ENCODE measurements at places on chromosomes 12 and 14.

DNA sequence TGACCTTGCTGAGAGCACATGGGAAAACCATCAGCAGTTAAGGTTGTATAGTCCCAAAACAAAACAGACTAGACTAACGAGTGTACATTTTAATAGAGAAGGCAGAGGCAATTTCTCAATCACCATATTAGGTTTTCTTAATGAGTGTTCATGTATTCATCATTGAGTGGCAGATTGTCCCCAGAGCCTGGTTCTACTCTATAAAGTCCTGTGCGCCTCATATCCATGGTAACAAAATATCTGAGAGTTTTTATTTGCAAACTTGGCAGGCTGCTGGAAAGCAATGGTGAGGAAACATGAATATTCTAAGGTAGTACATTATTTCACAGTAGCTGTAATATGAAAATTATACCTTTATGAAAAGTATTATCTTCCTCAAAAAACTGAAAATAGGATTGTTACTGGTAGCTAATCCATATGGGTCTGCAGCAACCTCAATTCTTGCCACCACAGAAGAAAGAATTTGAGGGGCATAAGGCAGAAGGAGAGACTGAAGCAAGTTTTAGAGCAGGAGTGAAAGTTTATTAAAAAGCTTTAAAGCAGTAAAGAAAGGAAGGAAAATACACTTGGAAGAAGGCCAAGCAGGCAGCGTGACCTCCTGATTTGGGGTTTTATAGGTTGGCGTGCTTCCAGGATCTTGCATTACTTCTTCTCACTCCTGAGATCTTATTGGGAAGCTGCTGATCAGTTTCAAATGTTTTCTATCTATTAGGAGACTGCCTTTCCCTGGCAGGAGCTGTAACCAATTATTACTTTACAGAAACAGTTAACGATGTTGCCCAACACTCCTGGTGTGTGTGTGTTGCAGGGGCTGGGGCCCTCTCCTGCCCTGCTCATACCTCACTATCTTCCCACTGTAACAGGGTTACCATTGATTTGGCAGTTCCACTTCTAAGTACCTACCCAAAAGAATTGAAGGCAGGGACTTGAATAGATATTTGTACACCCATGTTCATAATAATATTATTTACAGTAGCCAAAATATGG lies 154.0 kb upstream of the NUDT4 start:
- no peak for DNase-seq

GRCh38 chr14:54535646-54536045 lies 25.9 kb downstream of the CGRRF1 start:
- no peak for DNase-seq

GRCh38 chr12:11711651-11712327 lies 62.3 kb downstream of the ETV6 start:
- no peak for DNase-seq

GRCh38 chr14:77151918-77152588 lies 10.5 kb upstream of the ZDHHC22 start:
- DNase-seq = no peak

DNA sequence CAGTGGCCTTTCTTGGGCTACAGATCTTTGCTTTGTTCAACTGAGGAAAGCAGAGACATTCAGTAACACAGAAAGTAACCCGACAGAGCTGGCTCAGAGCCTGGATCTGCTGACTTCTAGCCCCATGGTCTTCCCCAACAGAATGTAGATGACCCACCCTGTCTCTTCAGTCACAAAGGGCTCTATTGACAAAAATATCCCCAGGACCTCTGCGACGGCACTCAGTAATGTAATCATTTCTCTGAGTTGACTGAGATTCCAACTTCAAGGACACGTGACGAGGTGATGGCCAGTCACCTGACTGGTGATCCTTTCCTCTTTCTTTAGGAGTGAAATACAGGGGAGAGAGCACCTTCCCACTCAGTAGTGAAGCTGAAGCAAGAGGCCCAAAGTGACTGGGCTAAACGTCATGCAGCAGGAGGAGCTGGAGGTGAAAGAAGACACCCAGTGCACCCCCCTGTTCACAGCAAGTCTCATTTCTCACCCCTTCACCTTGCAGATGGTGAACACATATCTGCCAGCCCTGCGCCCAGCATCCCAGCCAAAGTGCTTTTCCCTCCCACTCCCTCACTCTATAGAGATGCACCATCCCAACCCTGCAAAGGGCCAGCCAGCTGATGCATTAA lies 179.2 kb upstream of the EGLN3 start:
- no peak for DNase-seq

DNA sequence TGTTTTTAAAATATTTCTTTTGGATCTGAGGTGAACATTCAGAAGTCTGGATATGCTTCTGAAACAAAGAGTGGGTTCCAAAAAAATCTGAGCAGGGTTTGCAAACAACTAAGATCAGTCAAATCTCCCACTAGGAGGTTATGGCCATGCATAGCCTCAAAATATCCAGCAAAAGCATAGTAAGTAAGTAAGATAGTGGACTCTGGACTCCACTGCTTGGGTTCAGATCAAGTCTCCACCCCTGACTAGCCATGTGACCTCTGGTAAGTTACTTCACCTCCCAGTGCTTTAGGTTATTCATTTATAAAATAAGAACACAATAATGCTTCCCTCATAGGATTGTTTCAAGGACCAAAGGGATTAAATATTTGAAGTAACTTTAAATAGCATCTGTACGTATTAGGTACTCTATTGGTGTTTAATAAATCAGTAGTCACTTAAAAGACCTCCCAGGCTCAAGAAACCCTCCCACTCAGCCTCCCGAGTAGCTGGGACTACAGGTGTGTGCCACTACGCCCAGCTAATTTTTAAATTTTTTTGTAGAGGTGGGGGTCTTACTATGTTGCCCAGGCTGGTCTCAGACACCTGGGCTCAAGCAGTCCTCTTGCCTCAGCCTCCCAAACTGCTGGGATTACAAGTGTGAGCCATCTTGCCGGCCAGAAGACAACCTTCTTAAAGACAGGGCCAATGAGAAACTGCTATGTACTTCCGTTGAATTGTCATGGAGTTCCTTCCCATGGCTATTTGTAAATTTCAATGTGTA lies 95.7 kb upstream of the SOX5 start:
- no peak for DNase-seq

- DNase-seq = no peak
Measured at GRCh38 chr12:106863189-106863588, 88.7 kb downstream of the RIC8B start.

DNA sequence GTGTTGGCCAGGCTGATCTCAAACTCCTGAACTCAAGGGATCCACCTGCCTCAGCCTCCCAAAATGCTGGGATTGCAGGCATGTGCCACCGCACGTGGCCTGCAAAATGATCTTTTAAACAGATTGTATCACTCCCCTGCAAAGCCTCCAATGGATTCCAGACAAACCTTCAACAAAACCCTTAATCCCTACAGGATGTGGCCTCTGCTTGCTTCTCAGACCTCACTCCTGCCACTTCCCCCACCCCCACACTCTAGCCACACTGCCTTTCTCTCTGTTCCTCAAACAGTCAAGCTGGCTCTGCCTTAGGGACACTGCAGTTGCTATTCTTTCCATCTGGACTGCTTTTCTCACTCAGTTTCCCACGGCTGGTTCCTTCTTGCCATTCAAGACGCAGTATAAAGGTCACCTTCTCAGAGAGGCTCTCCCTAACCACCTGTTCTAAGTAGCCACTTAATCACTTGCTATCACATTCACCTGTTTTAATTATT lies 47.3 kb upstream of the TMED10 start:
- no peak for DNase-seq

DNA sequence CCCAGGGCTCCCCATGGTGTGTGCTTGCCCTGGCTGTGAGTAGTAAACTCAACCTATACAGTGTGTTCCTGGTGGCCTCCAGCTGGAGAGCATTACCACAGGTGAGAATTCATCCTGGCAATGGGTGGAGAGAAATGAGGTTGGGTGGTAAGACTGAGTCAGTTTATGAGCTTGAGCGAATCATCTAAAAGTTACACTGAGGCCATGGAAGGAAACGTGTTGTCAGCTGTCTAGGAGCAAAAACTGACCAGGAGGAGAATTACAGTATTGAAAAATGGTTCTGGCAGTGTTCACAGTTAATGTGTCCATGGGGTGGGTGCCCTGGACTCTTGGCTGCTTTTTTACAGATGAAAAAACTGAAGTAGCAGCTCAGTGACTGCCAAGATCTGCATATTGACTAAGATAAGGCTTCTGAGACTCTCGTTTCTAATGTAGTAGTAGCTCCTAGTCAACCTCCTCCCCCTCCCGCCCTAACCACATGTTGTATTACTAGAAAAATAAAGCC lies 202.0 kb upstream of the AMIGO2 start:
- DNase-seq = no peak

DNA sequence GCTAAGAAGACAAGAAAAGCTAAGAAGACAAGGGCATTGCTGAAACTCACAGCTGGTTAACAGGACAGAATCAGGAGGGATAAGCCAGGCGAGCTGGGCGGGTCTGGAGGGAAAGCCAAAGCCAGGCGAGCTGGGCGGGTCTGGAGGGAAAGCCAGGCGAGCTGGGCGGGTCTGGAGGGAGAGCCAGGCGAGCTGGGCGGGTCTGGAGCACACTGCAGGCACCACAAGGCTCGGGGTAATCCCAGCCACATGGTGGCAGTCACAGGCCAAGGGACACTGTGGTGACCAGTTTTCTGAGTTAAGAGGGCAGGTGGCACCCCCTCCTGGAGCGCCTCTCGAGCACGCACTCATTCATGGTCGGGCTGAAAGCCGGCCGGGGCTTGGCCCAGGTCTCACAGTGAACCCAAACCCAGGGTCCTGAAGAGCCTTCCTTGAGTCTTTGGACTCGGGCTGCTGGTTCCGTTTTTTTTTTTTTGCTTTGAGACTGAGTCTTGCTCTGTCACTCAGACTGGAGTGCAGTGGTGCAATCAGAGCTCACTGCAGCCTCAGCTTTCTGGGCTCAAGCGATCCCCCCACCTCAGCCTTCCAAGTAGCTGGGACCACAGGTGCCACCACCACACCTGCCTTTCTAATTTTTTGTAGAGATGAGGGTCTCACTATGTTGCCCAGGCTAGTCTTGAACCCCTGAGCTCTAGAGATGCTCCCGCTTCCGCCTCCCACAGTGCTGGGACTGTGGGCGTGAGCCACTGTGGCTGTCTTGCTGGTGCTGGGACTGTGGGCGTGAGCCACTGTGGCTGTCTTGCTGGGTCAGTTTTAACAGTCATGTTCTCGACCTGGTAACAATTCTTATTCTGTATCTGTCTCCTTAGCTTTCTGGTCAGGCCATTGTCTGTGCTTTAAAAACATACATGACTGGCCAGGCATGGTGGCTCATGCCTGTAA lies 40.2 kb downstream of the HSP90AA1 start:
- no peak for DNase-seq

GRCh38 chr14:88749139-88749538 lies 43.6 kb downstream of the EML5 start:
- DNase-seq = no peak

- DNase-seq = no peak
Measured at GRCh38 chr12:76915361-76916169, 36.7 kb upstream of the CSRP2 start.

GRCh38 chr14:95516554-95517181 lies at the start of gene SYNE3:
Gene SYNE3, minus strand, starts transcription at chr14:95516650. Its CDS starts 40,829 bp downstream, at chr14:95475821.
- no peak for DNase-seq

DNA sequence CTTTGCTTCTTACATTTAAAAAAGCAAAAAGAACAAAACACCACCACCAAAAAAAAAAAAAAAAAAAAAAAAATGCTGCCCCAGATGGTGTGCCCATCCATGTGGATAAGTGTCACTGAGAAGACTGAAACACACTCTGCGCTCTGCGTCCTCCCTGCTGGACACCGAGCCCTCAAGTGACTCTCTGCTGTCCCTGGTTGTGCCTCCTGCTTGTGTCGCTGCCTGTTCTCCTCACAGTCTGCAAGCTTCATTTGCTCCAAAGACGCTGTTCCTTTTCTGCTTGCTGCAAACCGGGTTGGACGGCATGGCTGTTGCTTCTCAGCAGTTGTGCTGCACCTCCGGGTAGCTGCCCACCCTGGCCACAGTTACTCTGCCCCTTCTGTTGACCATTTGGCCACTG lies 276.2 kb upstream of the ATP2B1 start:
- no peak for DNase-seq

GRCh38 chr12:58934528-58934927 lies 14.2 kb upstream of the LRIG3 start:
- no peak for DNase-seq

DNA sequence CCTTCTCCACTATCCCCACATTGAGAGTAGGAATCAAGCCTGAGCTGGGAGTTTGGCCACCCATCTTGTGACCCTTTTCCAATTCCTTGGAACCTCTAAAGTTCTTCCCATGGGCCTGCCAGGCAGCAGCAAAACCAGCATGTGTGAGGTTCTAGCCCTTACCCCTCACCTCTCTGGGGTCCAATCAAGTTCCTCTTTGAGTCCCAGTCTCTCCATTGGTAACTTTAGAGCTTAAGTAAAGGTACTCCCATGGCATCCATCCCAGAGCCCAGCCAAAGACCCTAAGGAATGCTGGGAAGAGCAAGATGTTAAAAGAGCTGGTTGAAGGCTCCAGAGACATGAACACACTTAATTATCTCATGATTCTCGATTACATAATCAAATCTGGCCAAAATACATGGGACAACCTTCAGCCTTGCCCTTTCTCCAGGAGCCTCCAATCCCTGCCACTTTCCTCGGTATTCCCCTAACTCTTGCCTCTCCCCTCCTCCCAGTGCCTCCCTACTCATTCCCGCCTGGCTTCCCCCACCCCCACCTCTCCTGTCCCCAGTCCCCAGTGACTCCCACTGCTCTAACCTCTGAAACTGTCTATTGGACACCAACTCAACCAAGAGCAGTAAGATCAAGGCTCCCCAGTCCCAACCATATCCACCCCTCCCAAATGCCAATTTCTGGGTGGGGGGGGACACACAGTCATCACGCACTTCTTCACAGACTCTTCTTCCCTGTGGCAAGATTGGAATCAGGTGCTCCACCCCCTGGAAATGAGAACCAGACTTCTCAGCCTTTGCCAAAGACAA lies 4.8 kb upstream of the TNS2 start:
- DNase-seq = no peak

GRCh38 chr14:20530771-20531571 lies 25.6 kb downstream of the RNASE10 start:
- DNase-seq = peak; percentile 52

DNA sequence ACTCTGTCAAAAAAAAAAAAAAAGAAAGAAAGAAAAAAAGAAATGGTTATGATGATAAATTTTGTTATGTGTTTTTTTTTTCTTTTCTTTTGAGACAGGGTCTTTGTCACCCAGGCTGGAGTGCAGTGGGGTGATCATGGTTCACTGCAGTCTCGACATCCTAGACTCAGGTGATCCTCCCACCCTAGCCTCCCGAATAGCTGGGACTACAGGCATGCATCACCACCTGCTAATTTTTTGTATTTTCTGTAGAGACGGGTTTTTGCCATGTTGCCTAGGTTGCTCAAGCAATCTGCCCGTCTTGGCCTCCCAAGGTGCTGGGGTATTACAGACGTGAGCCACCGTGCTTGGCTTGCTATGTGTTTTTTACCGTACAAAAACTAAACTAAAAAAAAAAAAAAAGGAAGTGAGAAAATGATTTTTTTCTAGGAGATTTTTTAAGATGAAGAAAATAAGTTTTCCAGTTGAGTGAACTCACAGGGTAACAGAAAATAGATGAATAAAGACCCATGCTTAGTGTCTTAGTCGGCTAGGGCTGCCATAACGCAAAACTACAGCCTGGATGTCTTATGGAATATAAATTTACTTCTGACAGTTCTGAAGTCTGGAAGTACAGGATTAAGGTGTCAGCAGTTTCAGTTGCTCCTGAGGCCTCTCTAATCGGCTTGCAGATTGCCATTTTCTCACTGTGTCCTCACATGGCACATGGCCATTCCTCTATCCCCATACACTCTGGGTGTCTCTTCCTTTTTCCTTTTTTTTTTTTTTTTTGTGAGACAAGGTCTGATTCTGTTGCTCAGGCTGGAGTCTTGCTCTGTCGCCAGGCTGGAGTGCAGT lies 13.2 kb upstream of the APOF start:
- DNase-seq = no peak

GRCh38 chr12:126069549-126070165 lies 1004.4 kb downstream of the AACS start:
- peak; percentile 4 for DNase-seq

Data from stimulated activated CD8-positive, alpha-beta memory T cell treated with anti-CD3 and anti-CD28 coated beads, Interleukin-7, amount 100 ng/mL, for 24 hours (primary cell).